ENCODE measurements at places on chromosomes 5 and 9.

DNA sequence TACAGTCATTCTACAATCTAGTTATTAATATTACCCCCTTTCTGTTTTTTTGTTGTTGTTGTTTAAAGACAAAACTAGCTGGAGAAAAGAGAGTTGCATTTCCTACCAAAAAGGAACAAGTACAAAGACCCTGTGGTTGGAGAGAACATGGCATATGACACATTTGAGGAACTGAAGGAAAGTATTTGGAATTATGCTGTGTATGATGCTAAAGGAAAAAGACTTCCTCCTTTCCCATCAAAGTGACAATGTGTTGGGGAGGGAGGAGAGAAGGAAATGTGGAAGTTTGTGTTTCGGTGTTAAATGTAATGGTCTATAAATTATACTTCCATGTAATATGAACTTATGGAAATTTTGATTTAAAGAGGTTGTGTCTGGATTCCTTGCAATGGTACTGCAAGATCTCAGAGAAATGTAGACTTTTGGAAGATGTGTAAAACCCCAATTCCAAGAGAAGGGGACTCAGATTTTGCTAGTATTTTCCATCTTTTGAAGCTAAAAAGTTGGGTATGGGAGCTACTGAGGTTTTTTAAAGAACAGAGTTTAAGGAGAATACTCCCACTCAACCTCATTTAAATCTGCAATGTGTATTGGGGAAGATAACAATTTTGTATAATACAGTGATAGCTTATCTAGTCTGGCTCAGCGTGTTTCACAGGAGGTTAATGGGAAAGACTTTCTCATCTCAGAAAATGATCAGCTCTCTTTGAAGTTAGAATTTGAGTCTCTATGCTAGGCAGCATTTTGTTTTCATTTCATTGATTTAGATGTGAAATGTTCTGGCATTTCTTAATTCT, 15.4 kb upstream of the TNFSF8 start:
- DNase-seq: no peak

GRCh38 chr9:117535973-117536372, 121.1 kb upstream of the ASTN2 start:
- no peak for DNase-seq

DNA sequence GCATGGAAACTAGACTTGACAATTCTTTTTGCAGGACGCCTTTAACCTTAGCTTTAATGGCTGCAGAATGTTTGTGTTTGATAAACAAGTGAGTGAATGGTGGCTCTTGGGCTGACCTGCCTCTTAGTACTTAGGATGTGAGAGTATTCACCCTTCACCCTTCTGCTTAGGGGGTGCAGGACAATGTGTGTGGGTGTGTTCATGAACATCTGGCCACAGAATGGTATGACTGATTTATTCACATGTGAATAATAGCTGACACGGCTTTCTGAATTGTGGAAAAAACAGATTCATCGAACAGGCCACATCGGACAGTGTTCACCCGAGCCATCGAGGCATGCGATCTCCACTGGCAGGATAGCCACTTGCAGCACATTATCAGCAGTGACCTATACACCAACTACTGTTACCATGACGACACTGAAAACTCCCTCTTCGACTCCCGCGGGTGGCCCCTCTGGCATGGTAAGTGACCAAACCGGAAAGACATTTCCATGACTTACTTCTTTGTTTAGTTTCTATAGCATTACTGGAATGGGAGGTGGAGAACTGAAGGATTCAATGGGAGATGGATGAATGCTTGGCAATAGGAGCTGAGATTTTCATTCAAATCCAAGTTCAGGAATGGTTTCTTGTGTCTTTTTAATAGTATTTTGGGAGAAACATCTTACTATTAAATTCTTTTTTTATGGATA, 193.6 kb downstream of the ZSWIM6 start:
- no peak for DNase-seq

GRCh38 chr9:698276-698675, 143.2 kb upstream of the DMRT1 start:
- DNase-seq: no peak
